Colonic mucosa (tissue), 4 donors: ENCODE measurements at places on chromosomes 6 and 20. TPM values are rescaled to one million over a fixed set of nuclear protein-coding genes. Genes with fewer than 3 reads are reported as not detected.

The BLOC1S5 gene
- total RNA-seq, result 10.3 TPM

The FAM162B gene
- 0.64 TPM for total RNA-seq

The MOG gene
- total RNA-seq, result not detected

The NEU1 gene
- 47.4 TPM for total RNA-seq

The RNASET2 gene
- total RNA-seq, result 126 TPM

The SERINC1 gene
- total RNA-seq, result 136 TPM

The LTB gene
- 5.7 TPM for total RNA-seq

The PAQR8 gene
- total RNA-seq, result 65.8 TPM

The PRICKLE4 gene
- 4.8 TPM for total RNA-seq

The GDAP1L1 gene
- not detected for total RNA-seq
